ENCODE measurements at places on chromosomes 2 and 18.

GRCh38 chr2:219434468-219434717, 250 bp upstream of the SPEG start:
- DNase-seq = no peak

- DNase-seq = peak; percentile 72
Observed at GRCh38 chr2:150472511-150472899, 15.0 kb downstream of the RND3 start.

- peak; percentile 92 for DNase-seq
Observed at GRCh38 chr18:74551936-74552555, 17.7 kb downstream of the CNDP1 start.

GRCh38 chr2:9094117-9094516, 90.6 kb upstream of the MBOAT2 start:
- DNase-seq = no peak

- no peak for DNase-seq
Observed at GRCh38 chr2:135494917-135495316, 36.1 kb downstream of the ZRANB3 start.

DNA sequence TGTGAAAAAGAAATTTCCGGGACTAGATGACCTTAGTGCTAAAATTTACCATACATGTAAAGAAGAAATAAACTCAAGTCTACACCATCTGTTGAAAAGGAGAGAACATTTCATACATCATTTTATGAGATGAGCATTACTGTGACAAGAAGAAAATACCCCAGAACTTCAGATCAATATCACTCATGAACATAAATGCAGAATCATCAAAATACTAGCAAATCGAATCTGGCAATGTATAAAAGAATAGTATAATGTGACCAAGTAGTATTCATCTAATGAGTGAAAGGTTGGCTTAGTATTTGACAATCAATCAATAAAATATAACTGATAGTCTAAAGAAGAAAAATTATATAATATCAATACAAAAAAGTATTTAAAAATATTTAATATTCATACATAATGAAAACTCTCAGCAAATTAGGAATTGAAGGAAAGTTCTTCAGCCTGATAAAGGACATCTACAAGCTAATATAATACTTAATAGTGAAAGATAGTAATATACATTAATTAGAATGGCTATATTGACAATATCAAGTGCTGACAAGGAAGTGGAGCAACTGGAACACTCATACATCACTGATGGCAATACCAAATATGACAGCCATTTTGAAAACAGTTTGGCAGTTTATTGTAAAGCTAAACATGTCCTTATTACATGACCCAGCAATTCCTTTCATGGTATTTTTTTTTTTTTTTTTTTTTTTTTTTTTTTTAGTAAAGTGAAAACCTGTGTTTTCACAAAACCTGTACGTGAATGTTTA, 231.4 kb upstream of the ZEB2 start:
- no peak for DNase-seq

- no peak for DNase-seq
Observed at GRCh38 chr2:45833301-45833967, 182.0 kb downstream of the PRKCE start.

DNA sequence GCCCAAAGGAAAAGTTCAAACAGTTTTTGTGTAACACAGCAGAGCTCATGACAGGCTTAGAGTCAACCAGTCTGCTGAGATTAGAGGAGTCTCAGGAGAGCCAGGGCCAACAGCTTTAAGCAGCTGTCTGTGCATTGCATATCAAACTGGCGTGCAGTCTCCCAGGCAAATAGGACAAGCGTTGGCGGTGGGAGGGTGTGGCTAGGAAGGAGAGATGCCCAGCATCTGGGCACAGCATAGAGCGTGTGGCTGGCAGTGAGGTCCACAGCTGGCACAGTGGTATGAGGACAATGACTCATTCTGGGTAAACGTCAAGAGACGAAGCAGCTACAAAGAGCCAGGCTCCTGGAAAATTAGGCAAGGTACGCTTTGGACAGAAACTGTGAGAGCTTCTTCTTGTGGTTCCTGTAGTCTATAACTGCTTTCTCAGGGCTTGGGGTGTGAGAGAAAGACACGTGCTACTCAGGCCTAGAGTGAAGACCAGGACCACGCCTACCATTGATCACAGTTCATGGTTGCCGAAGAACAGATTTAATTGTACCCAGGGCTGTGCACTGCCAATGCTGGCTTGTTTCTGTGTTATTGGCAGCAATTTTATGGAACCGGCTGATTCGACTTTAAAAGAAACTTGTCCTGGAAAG, 14.8 kb downstream of the ZAP70 start:
- DNase-seq = no peak

Data from dermis blood vessel endothelial cell (primary cell).